Neural progenitor cell (in vitro differentiated cells): ENCODE measurements at places on chromosomes 3 and 15.

GRCh38 chr15:76169911-76170800, 110.4 kb downstream of the TMEM266 start:
- no peak for DNase-seq

GRCh38 chr3:63824309-63824708, 5.2 kb downstream of the C3orf49 start:
- DNase-seq: no peak

DNA sequence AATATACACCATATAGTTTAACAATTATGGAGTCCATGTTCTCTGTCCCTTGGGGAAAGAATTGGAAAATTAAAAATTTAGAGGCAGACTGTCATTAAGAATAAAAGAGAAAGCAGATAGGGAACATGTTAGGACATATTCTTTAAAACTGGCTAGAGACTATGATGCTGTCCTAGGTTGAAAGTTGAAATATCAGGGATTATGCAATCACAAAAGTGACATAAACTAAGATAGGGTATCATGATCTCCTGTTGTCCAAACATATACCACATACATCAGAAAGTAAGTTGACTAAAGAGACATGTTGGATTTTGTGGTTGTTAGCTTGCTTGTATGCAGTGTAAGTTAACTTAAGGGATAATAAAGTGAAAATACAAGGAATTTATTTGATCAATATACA, 9.9 kb upstream of the EID1 start:
- DNase-seq: no peak

GRCh38 chr3:19899264-19899663, 34.8 kb downstream of the EFHB start:
- DNase-seq: no peak

GRCh38 chr3:89957451-89957850, 850.0 kb downstream of the EPHA3 start:
- no peak for DNase-seq

DNA sequence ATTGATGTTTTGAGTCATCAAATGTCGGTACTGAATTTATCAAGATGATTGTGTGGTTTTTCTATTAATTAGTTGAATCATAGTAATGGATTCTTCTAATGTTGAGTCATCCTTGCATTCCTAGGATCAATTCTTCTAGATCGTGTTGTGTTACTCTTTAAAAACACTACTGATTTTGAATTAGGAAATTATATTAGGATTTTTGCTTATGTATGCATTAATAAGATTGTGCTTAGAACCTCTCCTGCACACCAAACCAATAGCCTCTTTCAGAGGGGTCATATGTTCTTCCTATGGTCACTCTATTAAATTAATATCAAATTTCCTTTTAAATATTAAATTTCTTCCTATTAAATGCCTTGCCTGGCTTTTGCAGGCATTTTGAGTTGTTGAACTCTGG, 151.7 kb upstream of the TOPAZ1 start:
- no peak for DNase-seq

- DNase-seq: no peak
Observed at GRCh38 chr3:155101398-155101797, 21.3 kb downstream of the MME start.

- DNase-seq: no peak
Observed at GRCh38 chr3:138962854-138963560, 16.0 kb downstream of the FOXL2NB start.

GRCh38 chr3:155594526-155595187, 150.2 kb downstream of the PLCH1 start:
- DNase-seq: no peak

- DNase-seq: no peak
Observed at GRCh38 chr3:48544141-48544540, 12.5 kb downstream of the PFKFB4 start.

DNA sequence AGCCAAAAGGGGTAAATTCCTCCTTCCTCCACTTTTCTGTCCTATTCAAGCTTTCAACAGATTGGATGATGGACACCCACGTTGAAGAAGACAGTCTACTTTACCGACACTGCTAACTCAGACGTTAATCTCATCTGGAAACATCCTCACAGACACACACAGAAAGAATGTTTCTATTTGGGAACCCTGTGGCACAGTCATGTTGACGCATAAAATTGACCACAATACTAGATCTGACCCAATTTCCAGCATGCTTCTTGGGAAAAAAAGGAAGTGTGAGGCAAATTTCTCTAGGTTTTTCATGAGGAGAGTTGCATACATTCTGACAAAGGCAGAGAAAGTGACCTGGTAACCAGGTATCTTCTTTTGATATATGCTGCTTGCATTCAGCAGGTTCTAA, 594.1 kb downstream of the FGF12 start:
- no peak for DNase-seq

DNA sequence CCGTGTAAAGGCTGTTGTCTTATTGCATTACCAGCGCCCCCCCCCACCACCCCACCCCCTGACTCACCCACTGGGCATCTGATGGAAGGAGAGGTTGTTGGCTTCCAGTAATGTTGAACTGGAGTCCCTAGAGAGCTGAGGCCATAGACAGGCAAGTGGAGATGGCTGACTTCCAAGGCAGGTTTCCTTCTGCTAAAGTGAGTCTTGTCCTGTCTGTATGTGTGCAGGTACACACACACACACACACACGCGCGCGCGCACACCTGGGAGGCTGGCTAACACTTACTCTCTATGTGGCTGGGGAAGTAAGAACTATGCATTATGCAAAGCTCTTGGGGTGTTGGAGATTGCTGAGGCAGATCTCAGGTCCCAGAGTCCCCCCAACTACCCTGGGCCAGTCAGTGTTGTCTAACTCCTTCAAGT, 1.6 kb upstream of the KY start:
- DNase-seq: no peak

DNA sequence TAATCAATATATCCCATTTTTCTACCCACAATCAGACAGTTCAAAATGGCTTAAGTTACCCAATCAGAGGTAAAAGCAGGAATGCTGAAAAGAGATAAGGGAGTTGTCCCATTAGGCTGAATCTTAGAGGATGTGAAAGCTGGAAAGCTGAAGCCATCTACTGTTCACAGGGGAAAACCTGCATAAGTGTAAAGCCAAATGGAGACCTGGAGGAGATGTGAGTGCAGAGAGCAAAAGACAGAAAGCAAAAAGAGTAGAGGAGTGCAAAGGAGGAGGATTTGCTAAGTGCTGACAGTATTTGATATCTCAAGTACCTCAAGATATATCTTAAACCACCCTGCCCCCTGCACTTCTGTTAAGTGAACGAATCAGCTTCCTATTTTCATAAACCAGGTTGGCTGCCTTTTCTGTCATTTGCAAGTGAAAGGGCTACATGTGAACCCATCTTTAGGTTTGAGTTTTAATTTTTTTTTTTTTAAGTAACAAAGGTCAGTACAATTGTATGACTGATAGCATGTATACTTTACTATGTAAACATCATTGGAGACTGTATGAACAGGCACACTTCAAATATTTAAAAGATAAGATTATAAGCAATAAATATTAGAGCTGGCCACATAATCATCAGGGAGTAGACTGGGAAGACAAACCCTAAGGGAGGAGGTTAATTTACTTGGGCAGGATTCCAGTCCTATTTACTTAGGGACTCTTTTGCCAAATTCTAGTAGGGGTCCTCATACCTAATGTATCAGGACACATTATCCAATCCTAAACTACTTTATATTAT, 22.8 kb upstream of the P2RY1 start:
- DNase-seq: no peak

DNA sequence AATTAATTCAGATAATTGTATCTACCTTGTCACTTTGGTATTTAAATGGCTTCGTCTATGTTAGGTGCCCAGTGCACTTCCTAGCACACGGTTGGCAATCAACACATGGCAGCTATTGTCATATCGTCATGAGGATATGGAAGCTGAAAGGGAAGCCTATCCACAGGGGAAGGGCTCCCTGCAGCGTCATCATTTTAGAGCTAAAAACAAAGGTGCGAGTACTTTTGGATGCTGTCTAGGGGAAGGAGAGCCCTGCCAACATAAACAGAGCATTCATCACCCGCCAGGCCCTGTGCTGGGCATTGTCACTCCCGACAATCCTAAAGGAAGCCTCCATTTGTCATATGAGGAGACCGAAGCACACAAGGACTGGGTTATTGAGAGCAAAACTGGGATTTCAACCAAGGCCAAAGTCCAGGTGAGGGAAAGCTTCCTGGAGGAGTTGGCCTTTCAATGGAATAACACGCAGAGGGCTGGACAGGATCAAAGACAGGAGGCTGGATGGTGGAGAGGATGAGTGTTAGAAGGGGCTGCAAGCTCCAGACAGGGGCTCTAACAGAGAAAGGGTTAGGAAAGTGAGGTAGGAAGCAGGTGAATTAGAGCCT, 8.0 kb upstream of the PARL start:
- DNase-seq: no peak

DNA sequence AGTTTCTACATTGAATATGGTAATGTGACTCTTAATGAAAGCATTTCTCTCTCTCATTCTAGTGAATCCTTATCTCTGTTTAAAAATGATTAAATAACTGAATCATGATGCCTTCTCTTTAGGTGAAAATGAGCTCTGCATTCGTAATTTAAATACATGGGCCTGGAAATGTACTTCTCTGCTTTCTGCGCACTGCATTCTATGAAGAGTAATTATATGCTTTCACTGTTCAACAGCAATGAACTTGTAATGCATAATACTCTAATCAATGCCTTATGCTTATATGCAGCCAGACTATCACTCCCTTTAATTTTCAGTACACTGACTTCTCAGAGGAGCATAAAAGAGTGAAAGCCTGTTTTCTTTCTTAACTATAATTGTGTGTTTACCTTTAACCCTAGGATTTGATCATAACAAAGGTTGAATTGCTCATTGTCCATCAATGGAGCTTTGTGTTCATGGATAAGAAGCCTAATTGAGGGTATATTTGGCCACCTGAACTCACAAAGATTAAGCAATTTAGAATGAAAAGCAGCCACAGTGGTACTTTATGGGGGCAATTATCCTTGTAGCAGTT, 330.8 kb upstream of the PDZRN3 start:
- no peak for DNase-seq
